ENCODE measurements at places on chromosomes 1 and 21.

- DNase-seq = no peak
Measured at GRCh38 chr1:110494522-110495406, 24.2 kb downstream of the KCNA10 start.

DNA sequence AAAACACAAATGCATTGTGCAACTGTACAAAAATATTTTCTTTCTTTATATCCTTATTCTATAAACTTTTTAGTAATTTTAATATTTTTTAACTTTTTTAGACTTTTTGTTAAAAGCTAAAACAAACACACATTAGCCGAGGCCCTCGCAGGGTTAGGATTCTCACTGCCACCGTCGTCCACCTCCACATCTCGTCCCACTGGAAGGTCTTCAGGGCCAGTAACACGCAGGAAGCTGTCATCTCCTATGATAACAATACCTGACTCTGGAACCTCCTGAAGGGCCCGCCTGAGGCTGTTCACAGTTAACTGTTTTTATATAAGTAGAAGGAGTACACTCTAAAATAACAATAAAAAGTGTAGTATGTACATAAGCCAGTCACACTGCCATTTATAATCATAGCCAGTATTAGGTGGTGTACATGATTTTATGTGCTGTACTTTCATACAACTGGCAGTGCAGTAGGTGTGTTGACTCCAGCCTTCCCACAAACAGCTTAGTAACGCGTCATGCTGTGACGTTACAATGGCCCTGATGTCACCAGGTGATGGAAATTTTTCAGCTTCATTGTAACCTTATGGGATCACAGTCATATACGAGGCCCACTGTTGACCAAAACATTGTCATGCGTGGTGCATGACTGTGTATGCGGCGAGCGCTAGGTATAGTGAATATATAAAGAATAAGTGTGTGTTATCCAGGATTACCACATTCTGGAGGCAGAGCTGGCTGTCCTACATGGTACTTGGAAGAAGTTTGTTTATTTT lies 8.8 kb downstream of the TFF2 start:
- peak; percentile 28 for DNase-seq

DNA sequence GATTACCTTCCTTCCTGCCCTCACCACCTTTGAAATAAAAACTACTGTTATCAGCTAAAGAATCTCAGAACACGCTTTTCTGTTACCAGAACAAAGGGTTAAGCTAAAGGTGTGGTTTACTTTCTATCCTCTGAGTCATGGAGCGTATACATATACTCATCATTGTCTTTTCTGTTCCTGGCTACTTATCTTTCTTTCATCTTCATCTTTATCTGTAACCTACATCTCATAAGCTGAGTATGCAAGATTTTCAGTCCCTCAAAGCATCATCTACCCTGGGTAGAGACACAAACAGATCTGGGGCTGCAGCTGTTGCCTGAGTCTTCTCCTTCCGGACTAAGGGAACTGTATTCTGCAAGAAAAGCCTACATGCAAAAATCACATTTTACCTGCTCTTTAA lies 75.6 kb downstream of the LMO4 start:
- DNase-seq = no peak

- no peak for DNase-seq
Measured at GRCh38 chr1:231192620-231193163, 30.8 kb downstream of the TRIM67 start.

DNA sequence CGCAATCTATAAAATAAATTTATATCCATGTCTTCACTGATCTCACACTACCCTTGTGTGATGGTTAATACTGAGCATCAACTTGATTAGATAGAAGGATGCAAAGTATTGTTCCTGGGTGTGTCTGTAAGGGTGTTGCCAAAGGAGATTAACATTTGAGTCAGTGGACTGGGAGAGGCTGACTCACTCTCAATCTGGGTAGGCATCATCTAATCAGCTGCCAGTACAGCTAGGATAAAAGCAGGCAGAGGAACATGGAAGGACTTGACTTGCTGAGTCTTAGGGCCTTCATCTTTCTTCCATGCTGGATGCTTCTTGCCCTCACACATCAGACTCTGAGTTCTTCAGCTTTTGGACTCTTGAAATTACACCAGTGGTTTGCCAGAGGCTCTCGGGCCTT lies 615.4 kb downstream of the AGBL4 start:
- no peak for DNase-seq

- no peak for DNase-seq
Measured at GRCh38 chr1:151915061-151915686, 5.9 kb upstream of the THEM4 start.

DNA sequence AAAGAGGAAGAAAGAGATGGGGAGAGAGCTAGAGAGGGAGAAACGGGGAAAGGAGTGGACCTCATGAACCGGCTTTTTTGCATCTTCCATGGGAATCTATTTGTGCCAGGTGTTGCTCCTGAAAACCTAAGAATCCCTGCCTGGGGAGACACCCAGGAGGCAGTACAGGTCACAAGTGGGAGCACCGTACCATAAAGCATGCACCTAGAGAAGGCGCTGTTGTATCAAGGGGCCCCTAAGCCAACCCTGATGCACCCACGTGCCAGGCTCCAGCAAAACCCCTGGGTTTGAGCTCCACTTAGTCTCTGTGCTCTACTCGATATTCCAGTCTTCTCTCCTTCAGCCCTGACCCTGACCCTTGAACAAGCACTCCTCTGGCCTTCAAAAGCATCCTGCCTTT lies 233.6 kb downstream of the RRAGC start:
- DNase-seq = no peak

GRCh38 chr1:61825393-61825792 lies 83.1 kb downstream of the PATJ start:
- DNase-seq = peak; percentile 59

GRCh38 chr1:51234721-51235425 lies 1.2 kb upstream of the RNF11 start:
- DNase-seq = peak; percentile 71
